ENCODE measurements at places on chromosomes 16 and 17. TPM values are rescaled to one million over a fixed set of nuclear protein-coding genes. Genes with fewer than 3 reads are reported as not detected.

DNA sequence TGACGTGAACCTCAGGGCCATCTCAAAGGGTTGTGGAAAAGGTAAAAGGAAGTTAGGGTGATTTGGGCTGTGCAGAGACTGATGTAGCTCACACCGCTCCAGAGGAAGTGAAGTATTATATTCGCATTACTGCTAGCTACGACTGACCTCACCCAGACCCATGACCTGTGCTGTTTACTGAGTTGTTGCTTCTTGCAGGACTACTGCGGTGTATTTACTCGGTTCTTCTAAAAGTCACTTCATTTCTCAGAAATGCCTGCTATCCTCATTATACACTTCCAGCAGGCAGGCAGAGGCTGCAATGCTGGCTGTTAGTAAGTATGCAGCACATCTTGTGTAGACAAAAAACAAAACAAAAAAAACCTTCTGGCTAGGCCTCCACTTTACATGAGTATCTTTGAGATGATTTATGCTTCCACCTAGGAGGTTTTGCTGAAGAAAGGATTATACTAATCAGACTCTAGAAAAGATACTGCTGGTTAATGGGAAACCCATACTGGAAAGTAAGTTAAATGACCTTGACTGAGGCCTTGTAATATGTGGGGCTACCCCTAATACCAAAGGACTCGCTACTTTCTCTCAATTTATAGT, 76.0 kb downstream of the CREBBP start:
- H3K4me1 ChIP-seq: peaks cover 64% of the 10 kb centered on the region
- DNase-seq: no peak
- H3K36me3 ChIP-seq: no peaks in the 10 kb centered on the region
- no peaks in the 10 kb centered on the region for H3K27me3 ChIP-seq

- no peaks in the 10 kb centered on the region for H3K4me1 ChIP-seq
- no peak for DNase-seq
These were observed 43.0 kb upstream of the MYOCD start for GRCh38 chr17:12622726-12623125.

DNA sequence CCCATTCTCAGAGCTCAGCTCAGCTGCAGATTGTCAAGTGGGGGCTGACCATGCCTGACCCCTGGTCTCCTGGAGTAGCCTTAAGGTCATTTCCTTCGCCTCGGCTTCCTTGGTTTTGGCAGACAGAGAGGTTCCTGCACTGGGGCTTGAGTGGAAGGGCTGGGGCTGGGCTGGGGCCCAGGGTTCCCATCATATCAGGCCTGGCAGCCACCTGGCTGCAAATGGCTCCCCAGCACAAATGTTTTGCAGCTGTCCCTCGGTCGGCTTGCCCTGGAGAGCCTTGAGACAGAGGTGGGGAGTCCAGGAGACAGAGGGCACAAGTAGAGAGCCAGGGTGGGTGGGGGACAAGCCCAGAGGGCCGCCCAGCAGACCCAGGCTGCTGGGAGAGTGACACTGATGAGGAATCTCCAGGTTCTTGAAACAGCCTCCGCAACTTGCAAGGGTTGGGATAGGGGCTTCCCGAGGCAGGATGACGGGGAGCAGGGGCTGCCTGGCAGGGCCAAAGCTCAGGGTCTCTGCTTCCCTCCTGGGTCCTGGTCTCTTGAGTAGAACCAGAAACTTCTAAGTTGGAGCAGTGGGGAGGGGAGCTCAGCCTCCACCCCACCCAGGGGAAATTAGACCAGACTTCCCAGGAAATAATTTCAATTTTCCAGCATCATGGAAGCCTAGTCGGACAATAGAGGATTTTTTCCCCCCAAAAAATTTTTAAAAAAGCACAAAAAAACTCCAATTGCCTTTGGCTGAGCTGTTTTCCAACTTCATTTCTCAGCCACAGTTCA, 19.3 kb downstream of the IGFBP4 start:
- H3K36me3 ChIP-seq: peaks cover 5% of the 10 kb centered on the region
- peak overlapping the region; percentile 33 for H3K27ac ChIP-seq
- DNase-seq: no peak

- DNase-seq: no peak
- no peaks in the 10 kb centered on the region for H3K27me3 ChIP-seq
- H3K36me3 ChIP-seq: peaks cover 36% of the 10 kb centered on the region
- no peak overlapping the region for H3K4me3 ChIP-seq
- peaks cover 51% of the 10 kb centered on the region for H3K4me1 ChIP-seq
These were observed 19.1 kb downstream of the DEXI start for GRCh38 chr16:10923146-10923649.

DNA sequence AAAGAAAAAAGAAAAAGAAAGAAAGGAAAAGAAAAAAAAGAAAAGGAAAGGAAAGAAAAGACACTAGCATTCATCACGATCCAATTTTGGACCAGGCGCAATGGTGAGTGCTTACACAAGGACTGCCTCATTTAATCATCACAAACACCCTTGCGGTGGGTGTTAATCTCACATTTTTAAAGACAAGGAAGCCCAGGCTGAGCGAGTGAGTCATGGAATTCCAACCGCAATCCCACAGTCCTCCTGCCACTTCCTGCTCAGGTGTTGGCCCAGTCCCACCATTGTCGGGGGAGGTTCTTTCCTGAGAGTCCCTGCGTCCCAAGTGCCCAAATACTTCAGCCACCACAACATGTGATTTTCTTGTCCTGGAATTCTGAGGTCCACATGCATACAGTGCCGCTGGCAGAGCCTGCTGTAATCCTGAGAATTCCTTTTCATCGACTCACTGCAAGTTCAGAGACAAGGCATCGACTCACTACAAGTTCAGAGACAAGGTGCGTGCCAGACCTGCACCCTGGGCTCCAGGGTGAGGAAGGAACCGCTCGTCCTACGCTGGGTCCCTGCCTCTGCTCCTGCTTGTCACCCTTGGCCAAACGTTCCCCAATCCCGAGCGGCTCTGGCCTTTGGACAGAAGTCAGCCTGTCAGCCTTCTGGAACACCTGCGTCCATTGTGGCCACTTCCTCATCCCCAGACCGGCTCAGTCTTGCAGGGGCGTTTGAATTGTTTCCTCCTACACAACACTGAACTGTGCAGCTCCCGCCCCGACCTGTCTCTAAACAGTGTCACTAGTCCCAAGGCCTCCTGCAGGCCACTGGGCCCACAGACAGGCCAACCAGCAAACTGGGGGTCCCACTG, 5.8 kb downstream of the ZG16B start:
- H3K27me3 ChIP-seq: no peaks in the 10 kb centered on the region
- H3K36me3 ChIP-seq: no peaks in the 10 kb centered on the region
- no peak overlapping the region for H3K27ac ChIP-seq
- no peak for DNase-seq
- no peak overlapping the region for H3K4me3 ChIP-seq
- peaks cover 12% of the 10 kb centered on the region for H3K4me1 ChIP-seq

- DNase-seq: no peak
- H3K27me3 ChIP-seq: no peaks in the 10 kb centered on the region
- no peaks in the 10 kb centered on the region for H3K36me3 ChIP-seq
- H3K4me1 ChIP-seq: no peaks in the 10 kb centered on the region
- H3K4me3 ChIP-seq: no peak overlapping the region
- no peak overlapping the region for H3K27ac ChIP-seq
These were observed 368.6 kb downstream of the SHISA9 start for GRCh38 chr16:13269905-13270528.

- H3K4me1 ChIP-seq: peaks cover 35% of the 10 kb centered on the region
- H3K27ac ChIP-seq: peak overlapping the region; percentile 67
- H3K36me3 ChIP-seq: peaks cover 6% of the 10 kb centered on the region
- no peaks in the 10 kb centered on the region for H3K27me3 ChIP-seq
These were observed 5.7 kb upstream of the VEZF1 start for GRCh38 chr17:57993471-57994365.

DNA sequence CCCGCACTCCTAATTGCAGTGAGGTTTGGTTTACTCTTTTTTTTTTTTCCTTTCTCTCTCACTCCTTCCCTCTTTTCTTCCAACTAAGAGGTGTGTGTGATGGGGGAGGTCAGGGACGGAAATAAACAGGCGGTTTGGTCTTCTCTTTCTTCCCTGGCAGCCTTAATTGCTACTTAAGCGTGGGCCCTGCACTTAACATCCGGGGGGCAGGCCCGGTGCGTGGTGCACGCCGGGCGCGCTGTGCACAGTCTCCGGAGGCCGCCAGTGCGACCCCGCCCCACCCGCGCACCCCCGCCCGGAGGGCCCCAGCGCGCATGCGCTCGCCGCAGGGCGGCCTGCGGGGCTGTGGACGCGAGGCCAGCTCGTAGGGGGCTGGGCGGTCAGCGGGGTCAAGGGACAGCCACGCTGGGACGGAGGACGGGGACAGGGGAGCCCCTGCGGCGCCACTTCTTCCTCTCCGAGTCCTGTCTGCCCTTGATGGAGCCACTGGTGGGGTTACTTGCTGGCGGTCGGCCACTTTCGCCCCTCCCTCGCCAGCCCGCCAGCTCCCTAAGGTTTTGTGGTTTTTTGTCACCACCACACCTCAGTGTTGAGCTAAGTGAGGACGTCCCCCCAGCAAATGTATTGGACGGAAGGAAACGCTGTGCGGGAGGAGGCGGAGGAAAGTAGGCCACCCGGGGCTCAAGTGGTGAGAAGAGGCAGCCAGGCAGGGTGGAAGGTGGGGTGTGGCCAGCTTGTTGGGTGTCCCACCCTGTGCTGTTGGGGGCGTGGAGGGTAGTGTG, 120.9 kb downstream of the MRM1 start:
- no peaks in the 10 kb centered on the region for H3K36me3 ChIP-seq
- H3K4me3 ChIP-seq: peak overlapping the region; percentile 28
- H3K4me1 ChIP-seq: no peaks in the 10 kb centered on the region
- no peak for DNase-seq
- H3K27me3 ChIP-seq: no peaks in the 10 kb centered on the region

DNA sequence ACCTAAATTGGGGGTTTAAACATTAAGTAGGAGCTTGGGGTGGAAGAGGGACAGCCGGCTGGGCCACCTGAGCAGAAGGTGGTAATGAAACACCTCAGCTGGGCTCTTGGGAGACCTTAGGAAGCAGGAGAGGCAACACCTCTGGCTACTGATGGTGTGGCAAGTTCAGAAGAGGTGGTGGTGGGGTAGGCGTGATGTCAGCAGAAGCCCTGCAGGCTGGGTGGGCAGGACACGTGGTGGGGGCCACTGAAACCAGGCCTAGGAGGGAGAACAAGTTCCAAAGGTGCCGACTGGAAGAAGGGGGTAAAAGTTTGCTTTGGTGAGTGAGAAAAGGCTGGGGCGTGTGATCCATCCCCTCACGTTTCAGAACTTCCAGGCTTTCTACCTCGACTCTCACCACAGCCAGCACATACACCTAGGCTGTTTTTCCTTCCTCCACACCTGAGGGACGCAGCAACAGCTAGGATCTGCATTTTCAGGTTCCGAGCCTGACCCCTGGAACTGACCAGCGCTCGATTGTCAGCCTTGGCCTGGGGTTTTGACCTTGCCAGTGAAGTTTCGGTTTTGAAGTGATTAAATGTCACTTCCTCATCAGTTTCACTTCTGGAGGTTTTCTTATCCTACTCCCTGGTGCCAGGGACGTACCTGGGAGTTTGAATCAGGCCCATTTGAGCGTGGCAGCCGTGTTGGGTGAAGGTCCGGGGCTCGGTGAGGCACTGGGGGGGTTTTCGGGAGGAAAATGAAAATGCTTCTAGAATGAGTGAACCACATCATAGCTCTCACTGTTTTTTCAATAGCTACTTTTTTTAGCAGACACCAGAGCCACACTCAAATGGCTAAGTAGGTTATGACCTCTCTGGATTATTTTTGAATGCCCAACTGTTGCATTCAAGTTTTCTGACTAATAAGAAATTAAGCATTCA, 10.0 kb downstream of the SNN start:
- peak overlapping the region; percentile 57 for H3K27ac ChIP-seq
- peaks cover 63% of the 10 kb centered on the region for H3K36me3 ChIP-seq
- H3K27me3 ChIP-seq: no peaks in the 10 kb centered on the region
- H3K4me3 ChIP-seq: no peak overlapping the region

DNA sequence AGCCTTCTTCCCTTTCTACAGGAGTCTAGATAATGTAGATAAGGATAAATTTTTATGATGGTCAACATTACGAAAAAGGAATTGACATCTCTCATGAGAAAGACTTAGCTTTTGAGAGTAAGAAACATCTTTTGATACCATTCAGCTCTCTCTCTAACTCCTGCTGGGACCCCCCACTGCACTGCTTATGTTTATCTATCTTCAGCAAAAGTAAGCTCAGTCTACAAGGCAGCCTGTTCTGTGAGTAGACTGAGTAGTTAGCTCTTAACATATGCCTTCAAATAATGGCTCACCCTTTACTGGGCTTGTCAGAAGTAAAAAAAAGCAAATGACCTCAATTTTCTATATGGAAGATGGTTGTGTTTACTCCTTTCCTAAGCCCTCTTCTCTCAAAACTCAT, 372.2 kb upstream of the CDH11 start:
- no peak overlapping the region for H3K27ac ChIP-seq
- no peaks in the 10 kb centered on the region for H3K4me1 ChIP-seq
- no peak overlapping the region for H3K4me3 ChIP-seq
- no peak for DNase-seq

DNA sequence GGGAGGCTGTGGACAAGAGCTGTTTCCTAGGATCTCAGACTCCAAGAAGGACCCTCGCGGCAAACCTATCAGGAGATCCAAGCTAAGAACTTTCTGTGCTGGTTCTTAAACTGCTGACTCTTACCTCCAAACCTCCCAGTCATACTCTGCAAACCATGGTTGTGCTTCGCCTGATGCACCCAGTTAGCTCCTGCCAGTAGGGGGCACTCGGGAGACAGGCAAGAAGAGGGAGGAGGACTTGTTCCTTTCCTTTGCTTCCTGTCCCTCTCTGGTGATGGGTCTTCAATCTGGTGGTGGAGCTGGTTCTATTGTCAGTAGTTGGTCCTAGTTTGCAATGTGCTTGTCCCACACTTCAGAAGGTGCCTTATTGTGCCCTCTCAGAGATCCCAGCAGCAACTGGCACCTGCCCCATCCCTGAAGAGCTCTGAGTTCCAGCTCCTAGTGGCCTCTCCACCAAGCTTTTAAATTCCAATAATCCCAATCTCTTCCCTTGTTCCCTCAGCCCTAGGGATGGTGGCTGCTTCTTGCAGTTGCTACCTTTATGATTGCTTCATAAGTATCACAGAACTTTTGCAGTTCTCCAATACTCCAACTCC, 113.5 kb upstream of the RPL38 start:
- H3K36me3 ChIP-seq: no peaks in the 10 kb centered on the region
- no peak overlapping the region for H3K27ac ChIP-seq
- DNase-seq: no peak
- no peak overlapping the region for H3K4me3 ChIP-seq
- H3K4me1 ChIP-seq: no peaks in the 10 kb centered on the region
- H3K27me3 ChIP-seq: no peaks in the 10 kb centered on the region

Gene HEATR9
- not detected for total RNA-seq

Gene NIP7
- 5.9 TPM for total RNA-seq
